Fibroblast of lung (primary cell): ENCODE measurements at places on chromosomes 7 and 10.

GRCh38 chr10:5603091-5603847 is 63.1 kb downstream of the ASB13 start:
- no peak for DNase-seq

DNA sequence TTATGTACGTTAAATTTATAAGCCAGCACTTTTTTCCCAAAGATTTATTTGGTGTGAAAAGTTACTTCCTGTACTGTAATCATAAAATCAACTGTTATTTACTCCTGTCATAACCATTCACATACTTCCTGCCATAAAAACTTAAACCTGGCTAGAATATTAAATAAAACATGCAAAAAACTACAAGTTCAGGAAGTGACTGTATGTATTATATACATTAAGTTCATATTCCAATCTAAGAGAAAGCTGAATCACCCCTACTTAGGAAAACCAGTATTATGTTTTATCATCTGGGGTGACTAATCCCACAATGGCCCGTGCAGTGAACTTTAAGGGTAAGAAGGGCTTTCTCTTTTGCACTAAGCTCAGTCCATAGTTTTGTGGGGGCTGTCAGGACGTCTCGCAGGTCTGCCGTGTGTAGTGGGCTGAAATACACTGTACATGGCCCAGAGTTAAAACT is 183.7 kb upstream of the KLF14 start:
- peak; percentile 81 for DNase-seq

DNA sequence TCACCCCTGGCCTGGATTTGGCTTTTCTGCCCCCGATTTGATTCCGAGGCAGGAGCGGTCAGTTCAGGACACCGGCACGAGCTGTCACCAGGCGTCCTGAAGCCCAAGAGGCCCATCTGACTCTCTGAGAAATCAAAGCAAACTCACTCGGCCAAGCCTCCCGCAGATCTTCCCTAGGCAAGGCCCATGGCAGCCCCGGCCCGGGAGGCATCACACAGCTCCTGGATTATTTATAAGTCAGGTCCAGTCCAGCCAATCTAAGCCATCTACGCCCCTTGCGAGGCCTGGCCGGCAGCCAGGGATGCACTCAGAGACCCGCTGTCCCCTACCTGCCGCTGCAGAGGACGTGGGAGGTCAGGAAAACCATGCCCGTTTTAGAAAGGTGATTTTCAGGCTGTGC is 87.3 kb upstream of the DIP2C start:
- DNase-seq: no peak

- no peak for DNase-seq
Observed at GRCh38 chr10:102113261-102113955, 6.8 kb downstream of the LDB1 start.

GRCh38 chr7:120873401-120873800 is 15.5 kb upstream of the TSPAN12 start:
- DNase-seq: no peak

DNA sequence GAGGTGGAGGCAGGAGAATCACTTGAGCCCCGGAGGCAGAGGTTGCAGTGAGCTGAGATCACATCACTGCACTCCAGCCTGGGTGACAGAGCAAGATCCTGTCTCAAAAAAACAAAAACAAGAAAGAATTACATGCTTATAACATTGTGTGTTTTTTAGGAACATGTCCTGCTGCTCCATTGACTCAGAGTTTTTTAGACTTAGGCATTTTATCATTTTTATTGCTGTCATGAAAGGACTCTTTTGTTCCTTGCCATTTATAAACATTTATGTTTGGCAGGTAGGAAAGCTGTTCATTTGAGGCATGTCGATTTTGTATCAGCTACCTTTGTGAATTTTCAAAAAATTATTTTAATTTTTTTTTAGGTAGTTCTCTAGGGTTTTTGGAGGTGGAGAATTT is 20.3 kb downstream of the COL26A1 start:
- no peak for DNase-seq

GRCh38 chr10:113138937-113139585 is 189.0 kb downstream of the TCF7L2 start:
- DNase-seq: no peak

GRCh38 chr7:150685219-150686029 is at the start of gene GIMAP2:
GIMAP2 (plus strand) TSS chr7:150685706; CDS start chr7:150687060, 1,354 bp downstream.
- DNase-seq: peak; percentile 59

GRCh38 chr10:77431209-77431611 is 206.4 kb downstream of the KCNMA1 start:
- DNase-seq: peak; percentile 17

DNA sequence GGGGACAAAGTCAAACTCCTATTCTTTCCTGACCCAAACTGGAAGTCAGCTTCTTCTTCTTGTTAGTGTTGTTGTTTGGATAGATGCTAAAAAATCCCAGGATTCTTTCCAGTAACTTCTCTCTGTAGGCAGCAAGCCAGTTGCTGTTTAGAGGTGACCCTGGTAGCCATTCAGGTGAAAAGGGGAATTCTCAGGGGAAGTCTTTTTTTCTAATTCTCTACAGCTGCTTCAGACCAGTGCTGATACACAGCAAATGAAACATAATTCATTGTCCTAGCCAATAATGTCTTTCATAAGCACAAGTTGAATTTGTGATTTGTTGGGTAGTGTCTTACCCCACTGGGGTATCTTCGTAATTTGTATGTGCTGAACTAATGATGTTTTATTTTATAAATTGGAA is 357.3 kb downstream of the BBS9 start:
- DNase-seq: no peak

- peak; percentile 32 for DNase-seq
Observed at GRCh38 chr10:77087366-77087765, 550.2 kb downstream of the KCNMA1 start.

GRCh38 chr7:139523199-139523941 is at the start of gene CLEC2L:
CLEC2L (plus strand) TSS chr7:139523685; CDS start chr7:139523928, 243 bp downstream.
- DNase-seq: no peak

- peak; percentile 52 for DNase-seq
Observed at GRCh38 chr10:33258967-33259366, 75.5 kb downstream of the NRP1 start.

DNA sequence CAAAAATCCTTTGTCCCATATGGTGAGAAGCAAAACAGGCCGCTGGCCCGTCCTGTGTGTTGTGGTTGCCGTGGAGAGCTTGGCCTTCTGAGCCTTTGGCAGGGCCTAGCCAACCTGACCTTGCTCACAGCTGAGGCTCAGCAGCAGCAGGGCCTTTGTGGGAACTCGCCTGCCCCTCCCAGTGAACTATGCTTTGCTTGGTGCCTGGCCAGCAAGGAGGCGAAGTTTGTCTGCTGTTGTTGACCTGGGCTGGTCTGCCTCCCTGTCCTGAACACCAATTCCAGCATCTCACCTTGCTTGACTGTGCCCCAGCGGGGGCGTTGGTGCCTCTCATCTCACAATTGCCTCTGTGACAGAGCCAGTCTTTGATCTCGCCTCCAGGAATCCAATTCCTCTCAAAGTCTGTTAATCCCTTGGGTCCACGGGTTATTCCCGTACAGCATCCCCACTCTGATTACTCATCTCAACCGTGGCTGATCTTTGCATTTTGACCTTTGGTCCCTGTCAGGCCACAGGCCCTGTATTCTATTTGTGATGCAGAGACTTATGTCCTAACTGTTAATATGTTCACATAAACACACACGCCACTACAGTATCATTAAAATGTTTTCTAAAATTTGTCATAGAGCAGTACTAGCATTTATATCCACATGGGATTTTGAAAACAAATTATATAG is 22.6 kb downstream of the EPDR1 start:
- peak; percentile 23 for DNase-seq

DNA sequence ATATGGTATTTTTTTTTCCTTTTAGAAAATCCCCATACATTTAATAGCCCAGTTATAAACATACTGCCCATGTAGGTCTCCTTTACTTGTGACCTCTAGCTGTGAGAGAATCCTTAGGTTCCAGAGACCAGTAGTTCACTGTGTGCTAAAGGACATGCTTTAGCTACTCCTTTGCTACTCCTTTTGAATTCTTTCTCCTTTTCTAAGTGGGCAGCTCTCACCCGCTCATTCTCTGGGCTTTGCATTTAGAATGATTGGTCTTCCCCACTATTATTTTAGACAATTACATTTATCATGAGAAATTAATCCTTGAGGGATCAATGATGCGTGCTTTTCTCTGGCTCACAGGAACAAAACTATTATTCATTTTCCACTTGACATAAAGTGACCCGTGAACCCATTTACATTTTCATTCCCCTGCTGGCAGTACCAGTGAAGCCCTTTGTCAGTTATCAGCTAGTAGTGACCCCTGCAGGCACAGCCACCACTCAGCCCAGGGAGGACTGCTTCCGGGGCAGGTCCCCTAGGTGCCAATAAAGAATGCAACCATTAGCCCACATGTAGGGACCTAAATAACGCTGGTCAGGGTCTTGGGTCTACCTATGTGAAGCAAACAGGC is 844.3 kb downstream of the CNTNAP2 start:
- DNase-seq: peak; percentile 6

- DNase-seq: no peak
Observed at GRCh38 chr7:100677308-100678267, 4.0 kb downstream of the GNB2 start.

- no peak for DNase-seq
Observed at GRCh38 chr10:8092428-8092827, 37.9 kb downstream of the GATA3 start.

- peak; percentile 70 for DNase-seq
Observed at GRCh38 chr10:128147669-128148068, 21.4 kb upstream of the MKI67 start.

DNA sequence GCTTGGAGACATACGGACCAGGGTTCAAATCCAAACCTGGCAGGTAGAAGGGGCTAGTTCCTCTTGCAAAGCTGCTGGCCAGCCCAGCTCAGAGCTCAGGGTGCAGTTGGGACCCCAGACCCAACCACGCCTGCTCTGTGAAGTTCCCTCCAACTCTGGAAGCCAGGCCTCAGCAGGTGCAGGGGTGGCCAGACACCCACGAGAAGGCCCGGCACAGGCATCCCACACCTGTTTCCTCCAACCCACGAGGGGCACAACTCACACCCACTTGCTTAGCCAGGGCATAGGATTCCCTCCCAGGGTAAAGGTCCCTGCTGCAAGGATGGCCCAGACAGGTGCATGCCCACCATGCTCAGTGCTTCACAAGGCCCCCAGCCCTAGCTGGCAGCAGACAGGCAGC is 262.4 kb downstream of the GRID1 start:
- no peak for DNase-seq

DNA sequence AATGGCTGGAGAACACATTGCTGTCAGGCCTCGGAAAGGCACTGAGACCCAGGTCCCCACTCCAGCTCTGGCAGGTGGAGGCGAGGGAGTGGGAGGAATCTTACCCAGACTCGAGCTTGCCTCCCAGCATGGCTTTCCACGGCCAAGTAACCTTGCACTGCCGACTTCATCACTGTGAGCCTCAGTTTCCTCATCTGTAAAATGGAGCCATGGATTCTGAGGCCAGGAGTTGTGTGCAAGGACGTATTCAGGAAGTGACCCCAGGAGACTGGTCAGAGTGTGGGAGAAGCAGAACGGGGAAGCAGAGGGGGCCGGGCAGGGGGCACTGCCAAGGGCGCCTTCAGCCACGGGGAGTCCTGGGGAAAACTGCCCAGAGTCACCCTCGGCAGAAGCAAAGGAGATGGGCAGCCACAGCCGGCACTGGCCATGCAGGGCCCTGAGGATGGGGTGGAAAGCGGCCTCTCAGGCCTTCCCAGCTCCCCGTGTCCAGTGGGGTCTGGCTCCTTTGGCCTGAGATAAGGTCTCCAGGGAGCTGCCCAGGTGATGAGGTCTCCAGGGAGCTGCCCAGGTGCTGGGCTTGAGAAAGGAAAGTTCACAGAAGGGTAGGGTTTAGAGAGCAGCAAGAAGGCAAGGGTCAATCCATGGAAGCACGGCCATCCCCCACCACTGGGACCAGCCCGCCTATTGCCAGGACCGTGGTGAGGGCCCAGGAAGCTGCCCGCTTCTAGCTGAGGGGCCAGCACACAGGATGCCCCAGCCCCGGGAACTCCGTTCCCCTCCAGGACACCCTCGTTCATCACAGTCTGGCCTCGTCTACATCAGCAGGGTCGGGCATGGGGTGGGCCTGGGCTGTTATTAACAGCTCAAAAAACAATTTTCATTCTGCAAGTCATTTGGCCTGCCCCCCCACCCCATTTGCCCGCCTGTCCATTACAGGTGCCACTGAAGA is 34.3 kb upstream of the EN2 start:
- DNase-seq: no peak

GRCh38 chr7:134768243-134768642 is 11.2 kb upstream of the CALD1 start:
- DNase-seq: no peak

- DNase-seq: no peak
Observed at GRCh38 chr7:105788816-105789349, 87.5 kb downstream of the ATXN7L1 start.

- DNase-seq: no peak
Observed at GRCh38 chr7:134176037-134176350, 48.9 kb downstream of the LRGUK start.

DNA sequence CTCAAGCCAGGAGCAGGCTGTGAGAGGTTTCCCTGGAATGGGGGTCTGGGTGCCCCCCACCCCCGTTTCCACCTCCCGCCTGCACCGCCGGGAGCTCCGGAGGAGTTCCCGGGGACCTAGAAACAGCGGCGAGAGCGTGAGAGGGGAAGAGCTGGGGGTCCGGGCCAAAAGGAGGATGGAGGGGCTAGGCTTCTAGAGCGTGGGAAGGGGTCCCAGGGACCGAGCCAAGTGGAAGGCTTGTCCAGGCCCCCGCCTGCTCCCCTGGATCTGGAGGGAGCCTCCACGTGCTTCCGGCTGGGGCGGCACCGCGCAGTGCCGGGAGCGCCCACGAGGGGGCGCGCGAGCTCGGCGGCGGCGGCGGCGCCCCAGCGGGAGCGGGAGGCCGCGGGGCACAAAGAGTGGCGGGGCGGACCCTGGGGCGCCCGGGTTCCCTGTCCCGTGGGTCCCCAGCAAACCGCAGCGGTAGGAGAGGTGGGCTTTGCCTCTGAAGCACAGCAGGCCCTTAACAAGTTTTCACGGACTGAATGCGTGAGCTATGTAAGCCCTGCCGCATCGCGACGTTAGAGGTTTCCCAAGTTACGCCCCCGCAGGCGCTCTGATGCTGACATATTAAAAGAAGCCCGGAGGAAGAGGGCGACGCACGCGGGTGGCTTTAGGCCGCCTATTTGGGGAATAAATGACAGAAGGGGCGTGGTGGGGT is 104.4 kb upstream of the LRRC4 start:
- peak; percentile 49 for DNase-seq

DNA sequence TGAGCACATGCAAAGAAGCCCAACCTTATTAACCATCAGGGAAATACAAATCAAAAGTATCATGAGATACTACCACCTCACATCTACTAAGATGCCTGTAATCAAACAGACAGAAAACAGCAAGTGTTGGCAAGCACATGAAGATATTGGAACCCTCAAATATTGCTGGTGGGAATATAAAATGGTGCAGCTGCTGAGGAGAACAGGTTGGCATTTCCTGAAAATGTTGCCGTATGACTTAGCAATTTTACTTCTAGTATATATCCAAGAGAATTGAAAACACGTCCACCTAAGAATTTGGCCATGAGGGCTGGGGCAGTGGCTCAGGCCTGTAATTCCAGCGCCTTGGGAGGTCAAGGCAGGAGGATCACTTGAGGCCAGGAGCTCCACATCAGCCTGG is 39.4 kb upstream of the TNRC18 start:
- no peak for DNase-seq

DNA sequence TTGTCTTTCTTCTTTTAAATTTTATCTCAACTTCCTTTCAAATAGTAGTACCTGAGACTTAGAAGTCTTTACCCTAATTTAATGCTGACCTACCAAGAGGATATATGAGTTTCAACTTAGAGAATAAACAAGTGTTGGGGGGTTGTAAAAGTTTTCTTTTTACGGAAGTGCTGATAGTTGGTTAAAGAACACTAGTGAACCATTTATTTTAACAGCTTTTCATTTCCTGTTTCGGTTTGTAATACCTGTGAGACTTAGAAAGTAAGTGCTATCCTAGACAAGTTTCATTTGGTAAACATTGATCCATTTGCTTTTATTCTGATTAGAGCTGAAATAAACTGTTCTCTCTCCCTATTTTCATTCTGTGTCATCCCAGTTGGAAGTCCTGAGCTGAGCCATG is 683.1 kb upstream of the SORCS1 start:
- no peak for DNase-seq
